ENCODE measurements at places on chromosomes 16 and 17. TPM values are rescaled to one million over a fixed set of nuclear protein-coding genes. Genes with fewer than 3 reads are reported as not detected.

MYH2 gene
- not detected for total RNA-seq

ACE gene
- 17.7 TPM for total RNA-seq

GPR179 gene
- total RNA-seq, result not detected

TBX2 gene
- 11.6 TPM for total RNA-seq

- no peaks in the 10 kb centered on the region for H3K4me1 ChIP-seq
- no peak overlapping the region for H3K27ac ChIP-seq
- DNase-seq, result no peak
- no peaks in the 10 kb centered on the region for H3K27me3 ChIP-seq
Observed at GRCh38 chr16:13307255-13307654, 405.9 kb downstream of the SHISA9 start.

GRCh38 chr17:3885970-3886369 lies 6.9 kb downstream of the CAMKK1 start:
- peaks cover 38% of the 10 kb centered on the region for H3K4me1 ChIP-seq
- peak overlapping the region; percentile 53 for H3K27ac ChIP-seq
- peaks cover 28% of the 10 kb centered on the region for H3K36me3 ChIP-seq
- no peak overlapping the region for H3K4me3 ChIP-seq
- no peaks in the 10 kb centered on the region for H3K27me3 ChIP-seq

- H3K27me3 ChIP-seq, result no peaks in the 10 kb centered on the region
- H3K4me3 ChIP-seq, result no peak overlapping the region
- no peaks in the 10 kb centered on the region for H3K4me1 ChIP-seq
- H3K27ac ChIP-seq, result no peak overlapping the region
- no peak for DNase-seq
Observed at GRCh38 chr17:53635444-53635843, 187.3 kb upstream of the KIF2B start.

GRCh38 chr17:8123695-8124349 lies at the start of gene HES7:
Gene HES7, minus strand, starts transcription at chr17:8124106. Its CDS starts 22 bp downstream, at chr17:8124084.
- H3K27ac ChIP-seq, result no peak within 1 kb of the TSS
- H3K4me3 ChIP-seq, result peak within 1 kb of the TSS; percentile 72
- no peaks in the 10 kb centered on the region for H3K36me3 ChIP-seq
- peaks cover 41% of the 10 kb centered on the region for H3K4me1 ChIP-seq
- peaks cover 17% of the 10 kb centered on the region for H3K27me3 ChIP-seq
- DNase-seq, result peak; percentile 91

- no peaks in the 10 kb centered on the region for H3K27me3 ChIP-seq
- no peaks in the 10 kb centered on the region for H3K4me1 ChIP-seq
- H3K27ac ChIP-seq, result no peak overlapping the region
- no peak overlapping the region for H3K4me3 ChIP-seq
- H3K36me3 ChIP-seq, result no peaks in the 10 kb centered on the region
Observed at GRCh38 chr17:22373911-22374310, 681.6 kb downstream of the KCNJ18 start.

DNA sequence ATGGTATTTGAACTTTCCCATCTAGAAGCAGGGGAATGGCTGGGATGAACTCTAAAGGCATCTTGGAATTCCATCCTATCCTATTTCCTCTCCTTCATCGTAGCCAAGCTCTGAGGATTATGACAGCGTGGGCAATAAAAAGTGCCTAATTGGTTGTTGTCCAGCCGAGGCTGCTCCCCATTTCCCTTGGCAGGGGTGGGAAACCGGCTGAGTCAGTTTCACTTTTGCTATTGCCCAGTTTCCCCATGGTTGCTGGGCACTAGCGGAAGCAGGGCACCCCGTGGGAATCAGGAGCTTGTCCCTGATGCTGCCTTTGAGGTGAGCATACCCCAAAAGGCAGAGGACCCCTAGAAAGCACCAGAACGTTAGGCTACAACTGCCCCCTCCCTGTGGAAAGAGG lies 13.8 kb upstream of the SP2 start:
- DNase-seq, result peak; percentile 94
- no peaks in the 10 kb centered on the region for H3K36me3 ChIP-seq
- H3K4me1 ChIP-seq, result peaks cover 32% of the 10 kb centered on the region
- no peaks in the 10 kb centered on the region for H3K27me3 ChIP-seq
- peak overlapping the region; percentile 81 for H3K27ac ChIP-seq

- H3K36me3 ChIP-seq, result peaks cover 61% of the 10 kb centered on the region
- H3K27me3 ChIP-seq, result no peaks in the 10 kb centered on the region
- H3K4me1 ChIP-seq, result peaks cover 25% of the 10 kb centered on the region
- no peak overlapping the region for H3K4me3 ChIP-seq
- DNase-seq, result peak; percentile 46
Observed at GRCh38 chr17:47604598-47604927, 45.2 kb upstream of the KPNB1 start.

DNA sequence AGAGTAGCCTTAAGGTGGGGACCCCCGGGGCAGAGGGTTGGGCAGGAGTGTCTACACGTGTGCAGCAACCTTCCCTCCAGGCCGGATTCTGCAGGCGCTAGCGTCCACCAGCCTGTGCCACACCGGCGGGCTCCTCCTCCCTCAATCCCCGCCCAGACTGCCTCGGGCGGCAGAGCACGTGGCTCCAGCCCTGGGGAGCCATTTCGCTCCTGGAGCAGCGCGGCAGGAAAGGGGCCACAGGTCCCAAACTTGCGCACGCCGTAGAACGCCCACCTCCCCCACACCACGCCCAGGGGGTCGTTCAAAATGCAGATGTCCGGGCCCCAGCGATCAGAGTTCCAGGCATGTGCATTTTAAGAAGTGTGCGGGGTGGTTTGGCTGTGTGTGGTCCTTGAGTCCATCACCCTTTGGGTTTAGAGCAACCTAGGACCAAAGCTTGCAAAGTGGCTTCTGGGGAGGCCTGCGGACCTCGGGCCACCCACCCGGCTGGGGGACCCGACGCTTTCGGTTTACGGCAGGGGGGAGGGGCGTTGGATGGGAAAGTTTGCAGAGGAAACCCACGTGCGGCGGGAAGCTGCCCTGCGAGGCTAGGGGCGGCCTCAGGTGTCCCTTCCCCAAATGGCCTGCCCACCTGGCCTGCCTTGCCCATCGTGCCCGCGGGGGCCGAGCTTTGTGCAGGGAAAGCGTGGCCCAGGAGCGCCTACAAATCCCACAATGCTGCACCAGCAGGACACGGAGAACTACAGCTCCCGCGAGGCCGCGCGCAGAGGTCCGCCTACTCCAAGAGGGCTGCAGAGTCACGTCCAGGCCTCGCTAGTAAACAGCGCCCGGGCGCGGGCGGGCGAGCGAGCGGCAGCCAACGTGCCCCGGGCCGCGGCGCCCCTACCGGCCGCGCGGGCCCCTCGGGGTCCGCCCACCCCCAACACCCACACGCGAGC lies 1.4 kb downstream of the TFAP4 start:
- H3K27me3 ChIP-seq, result no peaks in the 10 kb centered on the region
- H3K4me3 ChIP-seq, result peak overlapping the region; percentile 81
- H3K36me3 ChIP-seq, result no peaks in the 10 kb centered on the region
- H3K4me1 ChIP-seq, result peaks cover 9% of the 10 kb centered on the region
- peak; percentile 99 for DNase-seq

- H3K36me3 ChIP-seq, result no peaks in the 10 kb centered on the region
- H3K4me1 ChIP-seq, result no peaks in the 10 kb centered on the region
- H3K27me3 ChIP-seq, result no peaks in the 10 kb centered on the region
- no peak overlapping the region for H3K27ac ChIP-seq
- H3K4me3 ChIP-seq, result no peak overlapping the region
Observed at GRCh38 chr16:9033125-9033830, 58.2 kb upstream of the HAPSTR1 start.

GRCh38 chr17:15941781-15942180 lies 3.1 kb upstream of the ADORA2B start:
- peak; percentile 89 for DNase-seq
- H3K27me3 ChIP-seq, result no peaks in the 10 kb centered on the region
- H3K27ac ChIP-seq, result no peak overlapping the region

- H3K36me3 ChIP-seq, result no peaks in the 10 kb centered on the region
- peak within 1 kb of the TSS; percentile 25 for H3K4me3 ChIP-seq
- peaks cover 6% of the 10 kb centered on the region for H3K4me1 ChIP-seq
- H3K27me3 ChIP-seq, result peaks cover 30% of the 10 kb centered on the region
- peak; percentile 87 for DNase-seq
- no peak within 1 kb of the TSS for H3K27ac ChIP-seq
Observed at GRCh38 chr16:30010844-30011713, at the start of gene DOC2A. Gene DOC2A, minus strand, starts transcription at chr16:30011027. Its CDS starts 805 bp downstream, at chr16:30010222.

DNA sequence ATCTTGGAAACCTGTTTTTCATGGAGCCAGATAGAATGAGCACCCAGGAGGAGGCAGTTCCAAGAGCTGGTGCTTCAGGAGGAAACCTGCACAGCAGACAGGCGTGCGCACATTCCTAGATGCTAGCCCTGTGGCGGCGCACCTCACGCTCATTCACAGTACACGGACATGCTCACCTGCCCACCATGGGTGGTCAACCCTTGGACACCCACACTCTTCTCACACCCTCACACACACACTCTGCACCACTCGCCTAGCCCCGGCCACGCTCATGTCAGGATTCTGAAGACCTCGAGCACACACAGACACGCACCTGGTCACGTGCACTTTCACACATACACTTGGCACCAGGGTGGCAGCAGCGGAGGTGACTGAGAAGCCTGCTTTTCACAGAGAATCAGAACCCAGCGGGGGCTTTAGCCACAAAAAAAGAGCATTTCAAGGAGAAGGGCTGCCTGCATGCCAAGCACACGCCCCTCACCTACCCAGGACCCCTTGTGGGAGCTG lies 28.6 kb downstream of the RAI1 start:
- peaks cover 61% of the 10 kb centered on the region for H3K4me1 ChIP-seq
- H3K27ac ChIP-seq, result no peak overlapping the region
- DNase-seq, result no peak
- no peaks in the 10 kb centered on the region for H3K36me3 ChIP-seq
- H3K27me3 ChIP-seq, result no peaks in the 10 kb centered on the region

GRCh38 chr17:63550817-63551639 lies 751 bp downstream of the DCAF7 start:
- H3K4me1 ChIP-seq, result peaks cover 19% of the 10 kb centered on the region
- DNase-seq, result peak; percentile 53
- H3K36me3 ChIP-seq, result peaks cover 5% of the 10 kb centered on the region
- H3K4me3 ChIP-seq, result peak overlapping the region; percentile 97
- H3K27ac ChIP-seq, result peak overlapping the region; percentile 88

GRCh38 chr17:49880291-49881053 lies 32.6 kb upstream of the TAC4 start:
- H3K27ac ChIP-seq, result no peak overlapping the region
- H3K27me3 ChIP-seq, result peaks cover 28% of the 10 kb centered on the region
- H3K4me3 ChIP-seq, result peak overlapping the region; percentile 44

DNA sequence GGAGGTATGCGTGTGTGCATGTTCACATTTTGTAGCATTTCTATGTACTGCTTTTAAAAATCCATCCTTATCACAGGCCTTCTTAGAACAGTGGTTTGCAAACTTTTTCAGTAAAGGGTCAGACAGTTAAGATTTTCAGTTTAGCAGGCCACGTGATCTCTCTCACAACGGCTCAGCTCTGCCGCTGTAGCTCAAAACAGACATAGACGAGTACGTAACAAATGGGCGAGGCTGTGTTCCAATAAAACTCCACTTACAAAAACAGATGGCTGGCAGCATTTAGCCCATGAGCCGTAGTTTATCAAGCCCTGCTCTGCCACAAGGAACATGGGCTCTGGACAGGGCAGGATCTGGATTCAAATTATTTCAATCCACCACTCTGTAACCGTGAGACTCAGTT lies 141.8 kb downstream of the XYLT1 start:
- H3K36me3 ChIP-seq, result no peaks in the 10 kb centered on the region
- H3K27me3 ChIP-seq, result no peaks in the 10 kb centered on the region
- no peak overlapping the region for H3K4me3 ChIP-seq
- H3K27ac ChIP-seq, result no peak overlapping the region
- DNase-seq, result no peak

GRCh38 chr17:8928347-8928746 lies 37.2 kb downstream of the PIK3R5 start:
- H3K36me3 ChIP-seq, result no peaks in the 10 kb centered on the region
- no peak overlapping the region for H3K4me3 ChIP-seq
- no peak for DNase-seq
- no peak overlapping the region for H3K27ac ChIP-seq
- no peaks in the 10 kb centered on the region for H3K27me3 ChIP-seq

Measured in osteoblast (primary cell).